ENCODE measurements at places on chromosomes 11 and 22.

- no peak for DNase-seq
Observed at GRCh38 chr11:86912238-86912637, 43.0 kb downstream of the FZD4 start.

GRCh38 chr11:67082071-67082791, 25.6 kb downstream of the RHOD start:
- DNase-seq: no peak

GRCh38 chr22:38165922-38166593, 15.6 kb downstream of the PLA2G6 start:
- no peak for DNase-seq

DNA sequence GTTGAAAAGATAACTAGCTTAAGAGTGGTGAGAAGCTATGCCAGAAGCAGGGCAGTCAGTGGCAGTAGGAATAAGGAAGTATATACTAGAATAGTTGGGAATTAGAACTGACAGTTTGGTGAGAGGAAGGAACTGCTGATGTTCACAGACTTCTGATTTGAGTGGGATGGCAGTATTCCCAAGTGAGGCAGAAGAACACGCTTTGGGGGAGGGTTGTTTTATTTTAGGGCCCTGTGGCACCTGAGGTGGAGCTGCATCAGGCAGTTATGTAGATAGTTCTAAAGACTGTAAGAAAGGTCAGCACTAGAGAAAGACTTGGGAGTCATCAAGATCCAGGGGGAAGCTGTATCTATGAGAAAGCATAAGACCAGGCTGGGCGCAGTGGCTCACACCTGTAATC, 66.3 kb upstream of the TNRC6B start:
- DNase-seq: no peak

GRCh38 chr11:20980736-20981135, 311.4 kb downstream of the NELL1 start:
- DNase-seq: no peak

DNA sequence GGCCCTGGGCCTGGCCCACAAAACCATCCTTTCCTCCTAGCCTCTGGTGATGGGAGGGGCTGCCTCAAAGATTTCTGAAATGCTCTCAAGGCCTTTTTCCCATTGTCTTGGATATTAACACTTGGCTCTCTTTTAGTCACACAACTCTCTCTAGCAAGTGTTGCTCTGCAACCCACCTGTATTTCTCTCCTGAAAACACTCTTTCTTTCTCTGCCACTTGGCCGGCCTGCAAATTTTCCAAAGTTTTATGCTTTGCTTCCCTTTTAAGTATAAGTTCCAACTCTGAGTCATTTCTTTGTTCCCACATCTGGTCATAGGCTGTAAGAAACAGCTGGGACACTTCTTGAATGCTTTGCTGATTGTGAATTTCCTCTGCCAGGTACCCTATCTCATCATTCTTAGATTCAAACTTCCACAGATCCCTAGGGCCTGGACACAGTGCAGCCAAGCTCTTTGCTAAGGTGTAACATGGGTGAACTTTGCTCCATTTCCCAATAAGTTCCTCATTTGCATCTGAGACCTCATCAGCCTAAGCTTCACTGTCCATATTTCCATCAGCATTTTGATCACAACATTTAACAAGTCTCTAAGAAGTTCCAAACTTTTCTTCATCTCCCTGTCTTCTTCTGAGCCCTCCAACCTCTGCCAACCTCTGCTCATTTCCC, 93.8 kb downstream of the TRIM29 start:
- no peak for DNase-seq

- DNase-seq: no peak
Observed at GRCh38 chr11:134543645-134544044, 131.6 kb upstream of the B3GAT1 start.

DNA sequence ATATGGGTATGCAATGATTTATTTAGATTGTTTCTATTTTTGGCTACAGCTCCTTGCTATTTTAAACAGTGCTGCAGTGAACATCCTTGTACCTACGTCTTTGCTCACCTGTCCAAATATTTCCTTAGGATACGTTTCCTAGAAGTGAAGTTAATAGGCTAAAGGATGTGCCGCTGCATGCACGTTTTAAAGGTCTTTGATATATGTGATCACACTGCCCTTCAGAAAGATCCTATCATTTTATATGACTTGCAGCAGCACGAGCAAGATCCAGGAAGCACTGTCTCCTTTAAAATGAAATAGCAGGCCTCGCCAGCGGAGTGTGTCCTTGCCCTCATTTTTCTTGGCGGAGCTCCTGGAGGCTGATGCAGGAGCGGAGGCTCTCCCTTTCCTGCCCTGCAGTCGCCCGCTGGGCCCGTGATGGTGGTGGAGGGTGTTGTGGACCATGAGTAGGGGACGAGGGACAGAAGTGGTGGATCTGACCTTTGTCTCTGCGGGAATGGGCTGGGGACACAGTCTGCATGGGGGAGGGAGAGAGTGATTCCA, 19.4 kb downstream of the RPS6KA4 start:
- DNase-seq: no peak

DNA sequence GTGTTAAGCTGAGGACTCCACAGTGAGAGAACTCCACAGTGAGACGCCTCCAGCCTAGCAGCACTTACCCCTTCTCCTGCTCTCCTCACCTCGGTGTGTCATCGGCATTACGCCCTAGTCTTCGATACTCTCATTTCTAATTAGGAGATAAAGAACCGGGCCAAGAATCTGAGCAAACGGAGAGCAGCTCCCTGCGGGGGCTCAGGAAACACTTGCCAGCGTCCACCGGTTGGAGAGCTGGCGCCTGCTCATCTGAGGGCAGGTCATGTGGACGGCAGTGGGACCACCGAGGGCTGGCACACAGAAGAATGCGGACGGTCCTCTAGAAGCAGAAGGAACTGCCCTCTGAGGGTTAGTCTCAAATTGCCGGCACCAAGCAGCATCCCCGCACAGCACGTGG, 13.0 kb downstream of the CERK start:
- no peak for DNase-seq

- DNase-seq: no peak
Observed at GRCh38 chr22:48367731-48368130, 1459.9 kb downstream of the BRD1 start.

- peak; percentile 59 for DNase-seq
Observed at GRCh38 chr11:61897387-61898246, 6.3 kb upstream of the FADS3 start.

DNA sequence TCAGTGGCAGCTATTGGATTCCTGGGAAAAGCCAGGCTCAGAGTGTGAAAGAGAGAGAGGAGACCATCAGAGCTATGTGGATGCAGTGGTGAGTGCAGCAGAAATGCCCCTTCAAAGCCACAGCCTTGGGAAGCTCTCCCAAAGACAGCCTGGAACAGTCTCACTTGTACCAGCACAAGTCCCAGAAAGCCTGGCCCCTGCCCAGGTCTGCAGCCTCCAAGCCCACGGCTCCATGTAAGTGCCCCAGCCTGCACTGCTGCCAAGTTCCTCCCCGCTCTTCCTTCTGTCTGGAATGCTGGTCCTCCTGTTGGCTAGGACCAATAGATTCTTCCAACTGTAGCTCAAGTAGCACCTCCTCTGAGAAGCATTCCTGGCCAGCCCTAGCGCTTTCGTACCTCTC, 539.7 kb downstream of the MIAT start:
- DNase-seq: no peak

DNA sequence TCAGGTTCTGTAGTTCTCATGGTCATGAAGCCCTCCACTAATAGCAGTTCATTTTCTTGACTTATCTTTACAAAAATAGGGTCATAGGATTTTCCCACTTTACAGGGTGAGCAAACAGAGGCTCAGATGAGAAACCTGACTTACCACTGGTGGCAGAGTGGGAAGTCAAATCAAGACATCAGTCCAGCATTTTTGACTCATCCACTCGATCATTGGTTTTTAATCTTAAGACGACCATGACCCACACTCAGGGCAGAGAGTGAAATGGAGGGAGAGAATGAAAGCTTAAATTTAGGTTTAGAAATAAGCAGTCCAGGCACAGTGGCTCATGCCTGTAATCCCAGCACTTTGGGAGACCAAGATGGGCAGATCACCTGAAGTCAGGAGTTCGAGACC, 42.1 kb downstream of the RTL6 start:
- no peak for DNase-seq

DNA sequence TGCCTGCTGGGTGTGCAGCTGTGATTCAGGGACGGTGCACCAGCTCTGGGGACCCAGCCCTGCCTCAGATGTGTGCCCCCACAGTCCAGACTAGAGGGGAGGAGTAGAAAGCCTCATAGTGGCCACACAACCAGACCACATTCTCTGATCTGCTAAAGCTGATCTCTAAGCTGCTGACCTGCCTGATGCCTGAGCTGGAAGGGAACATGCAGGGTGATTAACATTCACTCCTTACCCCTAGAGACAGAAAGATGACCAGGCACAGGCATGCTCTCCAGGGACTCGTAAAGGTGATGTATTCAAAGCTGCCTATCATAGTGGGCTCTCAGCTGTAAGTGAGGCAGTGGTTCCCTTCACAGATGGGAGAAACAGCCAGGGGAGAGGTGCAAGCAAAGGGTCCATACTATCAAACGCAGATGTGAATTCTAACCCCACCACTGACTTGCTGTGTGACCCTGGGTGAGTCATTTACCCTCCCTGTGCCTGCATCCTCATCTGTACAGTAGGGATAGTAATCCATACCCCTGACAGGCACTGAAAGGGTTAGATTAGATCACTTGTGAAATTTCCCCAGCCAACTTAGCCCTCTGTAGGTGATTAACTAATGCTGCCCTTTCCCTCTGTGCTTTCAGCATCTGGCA, 29.0 kb upstream of the LRRC32 start:
- DNase-seq: no peak

- DNase-seq: no peak
Observed at GRCh38 chr11:122977470-122978298, 4.0 kb downstream of the BSX start.

DNA sequence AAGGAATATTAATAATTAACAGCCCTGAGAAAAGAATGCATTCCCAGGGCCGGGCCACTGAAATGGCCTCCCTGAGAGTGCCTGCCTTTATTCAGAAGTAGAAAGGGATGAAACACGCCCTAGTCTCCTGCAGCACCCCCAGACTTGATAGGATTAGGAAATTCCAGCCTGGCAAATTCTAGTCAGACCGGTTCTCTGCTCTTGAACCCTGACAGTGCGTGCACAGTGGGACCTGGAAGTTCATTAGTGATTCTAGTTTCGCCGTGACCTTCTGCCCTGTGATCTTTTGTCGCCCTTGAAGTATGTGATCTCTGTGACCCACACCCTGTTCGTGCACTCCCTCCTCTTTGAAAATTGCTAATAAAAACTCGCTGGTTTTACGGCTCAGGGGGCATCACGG, 2.1 kb upstream of the GSTP1 start:
- DNase-seq: peak; percentile 73

DNA sequence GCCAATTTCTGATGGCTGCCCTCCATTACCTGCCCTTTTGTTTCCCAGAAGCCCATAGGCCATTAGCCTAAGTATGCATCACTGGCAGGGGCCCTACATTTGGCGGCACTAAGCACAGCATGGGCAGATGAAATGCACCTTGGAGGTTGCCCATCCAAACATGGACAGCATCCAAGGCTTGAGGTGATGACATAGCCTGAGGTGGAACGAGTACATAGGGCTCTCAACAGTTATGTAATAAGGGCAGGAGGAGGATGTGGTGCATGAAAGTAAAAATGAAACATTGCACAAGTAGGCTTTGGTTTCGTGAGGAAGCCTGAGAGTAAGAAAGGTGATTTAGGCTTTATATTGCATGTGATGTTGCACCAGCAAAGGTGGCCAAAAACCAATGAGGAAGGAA, 148.1 kb downstream of the FAM76B start:
- DNase-seq: no peak

DNA sequence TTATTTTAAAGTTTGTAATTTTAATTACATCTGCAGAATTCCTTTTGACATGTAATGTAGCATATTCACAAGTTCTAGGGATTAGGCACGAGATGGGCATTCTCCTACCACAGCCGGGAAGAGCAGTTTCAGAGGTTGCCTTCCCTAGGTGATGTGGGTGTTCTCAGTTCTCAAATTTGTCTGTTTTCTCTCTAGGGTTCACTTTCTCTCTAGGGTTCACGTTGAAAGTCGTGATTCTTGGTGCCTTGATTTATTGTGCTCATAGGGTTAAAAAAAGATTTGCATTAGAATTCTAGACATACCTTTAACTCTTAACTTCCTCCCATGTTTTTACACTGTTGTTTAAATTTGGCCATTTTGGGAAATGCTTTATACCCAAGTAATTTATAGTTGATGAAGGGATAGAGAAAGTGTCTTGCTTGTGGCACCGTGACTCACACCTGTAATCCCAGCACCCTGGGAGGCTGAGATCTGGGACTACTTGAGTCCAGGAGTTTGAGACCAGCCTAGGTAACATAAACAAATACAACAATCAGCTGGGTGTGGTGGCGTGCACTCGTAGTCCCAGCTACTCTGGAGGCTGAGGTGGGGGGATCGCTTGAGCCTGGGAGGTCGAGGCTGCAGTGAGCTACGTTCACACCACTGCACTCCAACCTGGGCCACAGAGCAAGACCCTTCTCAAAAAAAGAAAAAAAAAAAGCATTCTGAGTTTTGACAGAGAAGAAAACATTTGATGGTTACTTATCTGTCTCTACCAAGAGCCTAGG, 3.6 kb downstream of the MED15 start:
- no peak for DNase-seq

All from SW480 (cell line).